ENCODE measurements at places on chromosomes 7 and 10.

- DNase-seq = peak; percentile 17
These were observed 61.4 kb upstream of the NFKB2 start for GRCh38 chr10:102334101-102334500.

DNA sequence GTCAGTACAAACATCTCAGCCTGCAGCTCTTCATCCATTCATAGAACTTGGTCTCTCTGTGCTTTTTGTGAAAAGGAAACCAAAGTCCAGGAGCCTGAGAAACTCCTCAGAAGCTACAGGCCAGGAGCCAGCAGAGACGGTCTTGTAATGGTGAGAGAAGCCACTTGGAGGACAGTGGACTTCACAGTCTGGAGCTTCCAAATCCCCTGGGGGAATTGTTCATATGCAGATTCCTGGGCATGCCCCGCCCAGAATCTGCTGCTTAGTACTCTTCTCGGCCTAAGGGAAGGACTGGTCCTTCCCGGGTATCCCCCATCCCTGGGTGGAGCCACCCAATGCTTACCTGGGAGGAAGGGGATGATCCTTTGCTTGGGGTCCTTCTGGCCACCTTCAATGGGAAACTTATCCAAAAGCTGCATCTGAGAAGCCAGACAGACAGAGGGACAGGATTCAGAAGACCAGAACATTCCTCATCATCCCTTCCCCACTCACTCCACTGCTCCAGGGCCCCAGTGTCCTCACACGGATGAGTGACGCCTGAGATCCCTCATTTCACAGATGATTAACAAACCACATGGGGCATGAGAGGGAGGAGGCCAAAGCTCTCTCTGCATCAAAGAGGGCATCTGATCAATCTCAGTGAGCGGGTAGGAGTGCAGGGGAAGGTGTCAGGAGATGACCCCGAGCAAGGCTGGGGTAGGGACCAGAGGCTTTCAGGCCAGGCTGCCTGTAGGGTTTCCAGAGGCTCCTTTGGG lies 88.4 kb downstream of the SH3PXD2A start:
- no peak for DNase-seq

GRCh38 chr7:53611043-53611442 lies 575.6 kb downstream of the POM121L12 start:
- DNase-seq = no peak

- DNase-seq = no peak
These were observed 10.5 kb downstream of the DOCK4 start for GRCh38 chr7:112195717-112196116.

- DNase-seq = no peak
These were observed 573 bp upstream of the POT1 start for GRCh38 chr7:124930173-124930623.

- DNase-seq = peak; percentile 38
These were observed 1.2 kb upstream of the SGCE start for GRCh38 chr7:94656925-94657731.
